SJSA1 (cell line): ENCODE measurements at places on chromosomes 5 and 9.

- peak; percentile 85 for DNase-seq
These were observed 47.5 kb downstream of the NLN start for GRCh38 chr5:65769539-65769938.

DNA sequence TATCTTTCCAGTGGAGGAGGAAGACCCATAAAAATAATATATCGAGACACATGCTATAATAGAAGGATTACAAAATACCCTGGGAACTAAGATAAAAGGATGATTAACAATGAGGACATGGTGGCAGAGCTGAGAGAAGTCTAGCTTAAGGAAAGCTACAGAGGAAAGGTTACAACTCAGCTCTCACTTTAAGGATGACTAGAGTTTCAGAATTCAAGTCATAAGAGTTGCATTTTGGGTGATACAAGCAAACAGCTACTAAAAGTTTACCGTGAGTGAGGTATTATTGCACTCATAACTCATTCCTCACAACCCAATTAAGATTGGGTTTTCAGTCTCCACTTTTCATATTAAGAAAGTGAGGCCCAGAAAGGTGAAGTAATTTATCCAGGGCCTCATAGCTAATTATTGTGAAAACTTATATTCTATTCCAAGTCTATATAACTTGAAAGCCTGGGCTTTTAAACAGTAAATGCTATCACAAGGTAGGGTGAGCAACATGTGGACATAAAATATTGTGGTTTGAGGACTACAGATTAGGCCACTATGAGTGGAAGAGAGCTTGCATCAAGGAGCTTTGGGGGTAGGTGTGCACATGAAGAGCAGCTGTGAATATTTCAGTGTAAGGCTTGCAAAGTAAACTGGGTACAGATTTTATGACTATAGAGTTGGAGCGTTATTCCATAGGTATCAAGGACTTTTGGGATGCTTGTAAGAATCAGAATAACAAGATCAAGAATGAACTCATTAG, 28.0 kb downstream of the JAKMIP2 start:
- no peak for DNase-seq

DNA sequence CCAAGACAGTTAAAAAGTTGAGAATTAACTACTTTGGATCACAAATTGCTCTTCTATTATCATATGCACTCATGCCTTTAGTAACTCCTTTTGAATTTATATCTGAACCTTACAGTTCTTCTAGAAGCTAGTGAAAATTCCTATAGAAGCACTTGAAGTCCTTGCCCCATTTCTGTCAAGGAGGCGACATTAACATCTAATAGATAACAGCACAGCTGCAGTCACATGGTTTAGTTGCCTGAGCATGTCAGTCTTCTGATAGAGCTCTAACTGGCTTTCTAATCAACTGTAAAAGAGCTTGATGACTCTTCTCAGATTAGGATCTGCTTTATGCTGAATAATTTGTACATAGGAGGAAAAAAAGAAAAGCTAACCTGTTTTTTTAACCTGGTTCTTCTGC, 9.0 kb downstream of the RFESD start:
- DNase-seq = no peak

DNA sequence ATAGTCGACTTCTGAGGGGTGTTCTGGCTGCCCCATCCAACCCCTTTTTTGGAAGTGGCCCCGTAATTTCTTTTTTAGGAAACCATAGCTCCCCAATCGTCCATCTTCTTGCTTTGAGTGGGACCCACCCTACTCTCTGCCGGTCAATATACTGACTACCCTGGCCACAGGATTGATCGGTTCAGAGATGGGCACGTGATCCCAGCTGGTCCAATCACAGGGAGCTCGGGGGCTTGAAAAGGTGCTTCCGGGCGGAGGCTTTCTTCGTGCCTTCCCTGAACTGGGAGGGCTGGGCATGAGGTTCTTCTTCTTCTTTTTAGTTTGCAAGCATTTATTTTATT, 78.7 kb upstream of the SH3PXD2B start:
- no peak for DNase-seq

DNA sequence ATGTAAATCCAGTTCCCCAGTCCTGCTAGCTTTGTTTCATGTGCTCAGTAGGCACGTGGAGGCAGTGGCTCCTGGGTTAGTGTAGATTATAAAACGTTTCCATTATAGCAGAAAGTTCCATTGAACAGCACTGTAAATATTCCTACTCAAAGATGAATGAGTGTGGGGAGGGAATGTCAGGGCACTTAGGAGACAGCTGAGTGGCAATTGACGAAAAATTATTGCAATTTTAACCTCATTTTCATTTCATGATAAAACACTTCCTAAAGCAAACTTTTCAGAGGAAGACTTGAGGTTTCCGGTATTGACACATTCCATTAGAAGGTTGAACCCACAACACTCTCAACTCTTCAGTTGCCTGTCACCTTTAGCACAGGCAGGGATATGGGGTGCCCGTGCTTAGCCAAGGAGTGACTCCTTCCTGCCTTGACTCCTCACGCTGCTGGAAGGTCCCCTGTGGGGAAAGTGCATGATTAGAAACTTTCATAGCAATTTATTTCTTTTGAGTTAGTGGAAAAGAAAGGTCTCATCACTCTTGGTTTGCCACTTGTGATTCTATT, 41.2 kb downstream of the SLC46A2 start:
- no peak for DNase-seq

DNA sequence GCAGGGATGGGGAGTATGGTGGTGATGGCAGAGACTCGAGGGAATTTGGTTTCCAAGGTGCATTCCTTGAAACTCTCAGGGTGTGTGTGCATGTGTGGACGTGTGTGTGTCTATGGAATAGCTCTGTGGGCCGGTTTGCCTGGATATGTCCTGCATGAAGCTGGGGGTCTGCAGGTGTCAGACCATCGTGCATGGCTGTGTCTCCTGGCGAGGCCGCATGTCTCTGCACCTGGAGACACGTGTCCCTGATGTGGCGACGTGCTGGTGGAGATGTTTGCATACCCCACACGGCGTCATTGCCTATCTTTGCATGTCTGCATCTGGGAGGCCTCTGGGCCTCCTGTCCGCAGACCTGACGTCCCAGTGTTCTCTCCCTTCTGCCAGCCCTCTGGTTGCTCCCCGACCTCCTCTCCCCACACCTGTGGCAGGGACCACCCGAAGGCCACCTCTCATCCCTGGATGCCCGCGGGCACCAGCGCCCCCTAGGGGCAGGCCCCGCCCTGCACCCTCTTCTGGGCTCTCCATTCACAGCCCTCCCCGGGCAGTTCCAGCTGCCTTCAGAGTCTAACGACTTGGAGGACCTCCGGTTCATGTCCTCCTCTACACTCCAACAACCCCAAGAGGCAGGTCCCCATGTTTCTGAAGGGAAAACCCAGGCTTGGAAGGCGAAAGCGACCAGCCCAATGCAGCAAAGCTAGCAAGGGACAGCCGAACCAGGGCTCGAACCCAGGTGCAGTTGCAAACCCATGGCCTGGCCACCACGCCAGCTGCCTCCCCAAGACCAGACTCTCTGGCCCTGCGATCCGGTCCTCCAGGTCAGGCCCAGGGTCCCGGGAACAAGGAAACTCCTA, 88.6 kb downstream of the LMX1B start:
- no peak for DNase-seq

GRCh38 chr9:122394265-122395125, 23.7 kb downstream of the PTGS1 start:
- DNase-seq = peak; percentile 11

DNA sequence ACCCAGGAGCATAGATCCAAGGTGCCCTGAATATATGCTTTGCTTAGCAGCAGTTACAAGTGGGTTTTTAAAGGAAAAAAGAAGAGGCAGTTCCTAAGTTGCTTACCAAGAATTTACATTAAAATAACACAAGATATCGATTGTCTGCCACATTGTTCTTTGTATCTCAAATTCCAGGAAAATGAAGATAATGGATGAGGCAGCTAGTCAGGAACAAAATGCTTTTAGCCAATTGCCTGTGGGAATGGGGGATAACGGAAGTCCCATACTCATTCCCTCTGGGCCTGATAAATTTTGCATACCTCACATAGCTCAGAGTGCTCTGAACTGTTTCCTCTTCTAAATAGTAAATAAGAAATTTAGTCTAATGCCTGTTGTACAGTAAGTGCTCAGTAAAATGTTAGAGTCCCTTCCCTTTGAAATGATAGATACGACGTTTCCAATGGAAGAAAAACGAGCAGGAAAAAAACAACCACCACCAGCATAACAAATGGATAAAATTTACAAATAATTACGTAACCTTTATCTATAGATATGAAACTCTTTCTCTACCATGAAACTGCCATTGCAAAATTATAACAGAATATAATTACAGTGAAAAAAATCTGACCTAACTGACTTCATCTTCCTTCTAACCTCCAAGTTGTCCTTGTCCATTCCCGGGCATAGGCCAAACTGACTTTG, 35.5 kb upstream of the TENT2 start:
- DNase-seq = no peak

DNA sequence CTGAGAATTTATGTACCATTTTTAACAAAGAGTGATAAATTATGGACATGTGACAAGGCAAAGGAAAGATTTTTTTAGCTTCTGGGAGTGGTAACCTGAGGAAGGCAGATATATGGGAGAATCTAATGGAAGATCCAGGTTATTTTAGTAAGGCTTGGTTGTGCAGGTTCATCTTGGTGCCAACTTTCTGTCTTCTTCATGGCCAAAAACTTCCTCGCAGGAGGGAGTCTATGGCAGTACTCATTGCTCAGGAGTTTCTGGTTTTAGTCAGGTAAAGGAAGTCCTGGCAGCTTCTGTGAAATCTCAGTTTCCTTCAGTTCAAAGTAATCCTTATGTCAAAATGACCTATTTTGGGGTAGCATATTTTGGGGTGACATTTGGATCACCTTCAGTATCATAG, 248.3 kb upstream of the KCNN2 start:
- no peak for DNase-seq

GRCh38 chr5:38241655-38242054, 16.7 kb upstream of the EGFLAM start:
- DNase-seq = no peak

DNA sequence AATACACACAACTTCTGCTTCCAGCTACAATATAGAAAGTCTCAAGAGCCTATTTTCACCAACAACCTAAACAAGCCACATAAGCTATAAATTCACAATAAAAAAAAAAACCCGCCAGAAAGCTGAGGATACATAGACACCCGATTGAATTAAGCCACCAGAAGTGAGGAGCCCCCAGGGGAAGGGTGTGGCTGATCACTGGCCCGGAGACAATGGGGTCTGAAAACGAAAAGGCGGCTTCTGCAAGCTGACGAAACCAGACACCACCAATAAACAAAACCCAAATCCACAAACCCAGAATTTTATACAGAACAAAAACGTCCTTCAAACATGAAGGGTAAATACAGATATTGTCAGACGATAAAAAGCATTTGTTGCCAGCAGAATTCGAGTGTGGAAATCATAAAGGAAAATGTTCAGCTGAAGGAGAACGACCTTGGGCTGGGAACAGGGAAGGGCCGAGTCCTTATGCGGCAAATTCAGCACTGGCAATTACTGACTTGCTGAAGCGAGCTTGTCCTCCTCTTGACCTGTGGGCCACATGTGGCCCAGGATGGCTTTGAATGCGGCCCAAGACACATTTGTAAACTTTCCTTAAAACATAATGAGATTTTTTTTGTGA, 39.6 kb upstream of the CEP72 start:
- no peak for DNase-seq

DNA sequence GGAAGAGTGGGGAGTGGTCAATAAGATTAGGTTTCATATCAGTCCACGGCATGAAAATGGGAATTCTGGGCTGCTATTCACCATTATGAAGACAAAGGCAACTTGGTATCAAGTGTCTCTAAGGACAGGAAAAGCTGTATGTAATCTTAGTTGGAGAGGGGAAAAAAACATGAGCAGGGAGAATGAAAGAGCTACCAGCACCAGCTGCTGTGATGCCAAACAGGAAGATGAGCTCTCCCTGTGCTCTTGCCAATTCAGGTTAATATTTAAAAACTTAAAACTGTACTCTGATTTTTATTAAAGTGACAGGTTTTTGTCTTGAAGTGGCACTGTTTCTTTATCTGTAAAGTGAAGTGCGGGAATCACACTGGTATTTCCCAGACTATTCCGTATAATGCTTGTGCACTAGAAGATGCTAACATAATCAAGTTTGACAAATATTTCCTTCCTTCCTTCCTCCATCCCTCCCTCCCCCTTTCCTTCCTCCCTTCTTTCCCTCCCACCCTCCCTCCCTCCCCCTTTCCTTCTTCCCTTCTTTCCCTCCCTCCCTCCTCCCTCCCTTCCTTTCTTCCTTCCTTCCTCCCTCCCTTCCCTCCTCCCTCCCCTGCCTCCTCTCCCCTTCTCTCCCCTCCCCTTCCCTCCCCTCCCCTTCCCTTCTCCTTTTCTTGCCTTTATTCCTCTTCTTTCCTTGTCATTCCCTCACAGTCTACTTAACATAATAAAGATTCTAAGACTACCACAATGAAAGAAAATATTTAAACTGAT, 1383.0 kb upstream of the C9orf72 start:
- no peak for DNase-seq

- peak; percentile 21 for DNase-seq
These were observed 2.5 kb downstream of the PTGES2 start for GRCh38 chr9:128124873-128125579.

DNA sequence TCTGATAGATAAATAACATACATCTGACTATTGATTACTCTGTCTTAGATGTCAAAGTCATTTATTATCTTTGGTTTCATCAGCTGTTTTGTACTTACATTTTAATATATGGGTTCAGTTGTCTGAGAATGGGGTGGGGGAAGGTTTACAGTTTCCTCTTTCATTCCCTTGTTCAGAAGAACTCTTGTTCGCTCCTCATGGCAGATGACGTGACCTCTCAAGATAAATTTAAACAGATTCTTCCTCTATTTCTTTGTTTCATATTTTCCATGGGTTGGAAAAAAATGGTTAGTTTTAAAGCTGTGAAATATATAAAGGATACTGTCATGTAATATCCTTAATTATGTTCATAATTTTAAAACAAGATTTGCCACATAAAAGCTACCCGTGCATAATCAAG, 61.4 kb downstream of the TSSK1B start:
- DNase-seq = no peak

DNA sequence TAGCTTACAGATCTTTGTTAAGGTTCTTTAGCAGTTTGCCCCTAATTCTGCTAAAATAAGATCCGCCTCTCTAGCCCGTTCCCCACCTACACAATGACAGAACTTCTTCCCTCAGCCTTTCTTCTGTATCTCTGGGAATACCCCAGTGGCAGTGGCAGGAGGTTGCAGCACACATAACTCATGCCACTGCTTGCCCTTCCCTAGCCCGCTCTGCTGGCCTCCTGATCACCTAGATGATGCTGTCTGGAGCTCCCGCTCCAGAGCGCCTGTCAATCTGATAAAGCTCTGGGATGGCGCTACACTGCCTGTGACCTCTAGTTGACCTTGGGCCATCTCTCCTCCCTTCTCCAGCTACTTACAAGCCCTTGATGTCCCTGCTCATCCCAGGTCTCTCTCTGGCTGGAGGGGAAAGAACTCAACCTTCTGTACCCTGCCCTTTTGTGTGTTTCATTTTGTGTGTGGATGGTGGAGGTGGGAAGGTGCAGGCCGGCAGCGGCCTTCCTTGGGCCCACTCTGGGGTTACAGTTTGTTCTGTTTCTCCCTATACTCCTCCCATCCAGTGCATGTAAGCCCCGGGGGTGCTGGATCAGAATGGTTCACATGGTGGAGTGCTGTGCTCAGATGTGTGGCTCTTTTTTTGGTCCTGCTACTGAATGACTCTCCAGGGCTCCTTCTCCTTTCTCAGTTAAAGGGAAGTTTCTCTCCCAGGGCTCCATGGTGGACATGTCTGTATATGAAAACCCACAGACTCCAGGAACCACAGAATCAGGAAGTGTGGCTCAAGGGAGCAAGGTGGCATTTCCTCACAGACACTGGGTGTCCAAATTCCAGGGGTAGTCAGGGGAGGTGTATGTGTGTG, 29.1 kb downstream of the MTX3 start:
- DNase-seq = no peak
